ENCODE measurements at places on chromosomes 4 and X.

DNA sequence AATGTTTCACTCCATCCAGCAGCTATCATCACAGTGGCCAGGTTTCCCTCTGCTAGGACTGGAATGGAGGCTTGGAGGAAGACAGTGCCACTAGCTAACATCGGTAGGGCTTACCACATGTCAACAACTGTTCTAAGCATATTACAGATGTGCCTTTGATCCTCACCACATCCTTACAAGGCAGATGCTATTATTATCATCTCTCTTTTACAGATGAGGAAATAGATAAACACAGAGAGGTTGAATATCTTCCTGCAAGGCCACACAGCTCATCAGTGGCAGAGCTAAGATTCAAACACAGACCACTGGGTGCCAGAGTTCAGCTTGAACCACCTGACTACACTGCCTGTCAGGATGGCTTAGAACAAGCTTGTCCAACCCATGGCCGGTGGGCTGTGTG lies 47.4 kb downstream of the MAMLD1 start:
- no peak for DNase-seq

DNA sequence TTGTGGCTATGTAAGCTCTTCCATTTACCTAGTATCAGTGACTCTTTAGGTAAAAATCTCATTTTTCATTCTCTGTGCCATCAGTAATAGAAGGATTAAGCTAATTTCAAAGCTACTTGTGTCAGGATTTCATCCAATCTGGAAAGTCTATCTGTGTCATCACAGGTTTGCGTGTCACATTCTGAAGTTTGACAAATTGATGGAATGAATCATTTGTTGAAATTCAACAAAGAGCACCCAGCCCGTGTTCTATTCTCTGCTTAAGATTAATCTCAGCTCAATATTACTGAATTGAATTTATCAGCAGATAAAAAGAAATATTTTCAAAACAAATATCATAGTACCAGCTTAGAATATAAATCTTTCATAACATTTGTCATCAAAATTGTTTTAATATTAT lies 35.8 kb downstream of the LANCL3 start:
- DNase-seq, result no peak

DNA sequence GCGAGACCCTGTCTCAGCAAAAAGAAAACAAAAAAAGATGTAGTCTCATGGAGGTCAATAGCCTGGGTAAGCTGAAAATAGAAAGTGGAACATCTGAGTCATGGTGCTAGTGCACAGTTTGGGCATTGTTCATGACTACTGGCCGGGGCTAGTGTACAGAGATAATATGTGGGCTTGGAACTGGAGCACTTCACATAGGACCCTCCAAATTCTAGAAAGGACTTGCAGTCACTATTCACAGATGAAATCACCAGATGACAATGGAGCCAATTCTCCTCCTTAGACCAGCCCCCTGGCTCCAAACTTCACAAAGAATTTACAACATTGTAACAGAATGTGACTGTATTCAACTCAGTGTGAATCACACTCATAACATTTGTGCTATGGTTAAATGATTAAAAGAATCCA lies 367.8 kb upstream of the SLC7A11 start:
- no peak for DNase-seq

DNA sequence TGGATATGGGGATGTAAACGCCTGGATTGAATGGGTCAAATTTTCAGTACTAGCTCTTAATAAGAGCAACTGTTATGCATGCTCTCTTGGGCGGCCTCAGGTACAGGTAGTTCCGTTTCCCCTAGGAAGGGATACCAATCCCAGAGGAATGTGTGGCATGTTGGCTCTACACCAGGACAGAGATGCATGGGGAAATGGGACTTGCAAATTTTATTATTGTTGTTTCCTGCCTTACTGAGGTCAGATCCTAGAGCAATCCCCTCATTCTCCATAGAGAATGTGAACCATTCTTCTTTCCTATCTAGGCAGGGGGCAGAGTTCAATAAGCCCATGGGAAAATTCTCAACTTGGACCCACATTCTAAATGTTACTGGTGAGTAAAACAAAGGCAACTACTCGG lies 361.8 kb upstream of the FGF16 start:
- DNase-seq, result no peak

GRCh38 chr4:158209825-158210807 lies at the start of gene TMEM144:
Gene TMEM144, plus strand, starts transcription at chr4:158210486. Its CDS starts 2,182 bp downstream, at chr4:158212668.
- peak; percentile 50 for DNase-seq

GRCh38 chr4:145716200-145716599 lies 36.3 kb downstream of the C4orf51 start:
- no peak for DNase-seq

- DNase-seq, result no peak
Measured at GRCh38 chr4:112421911-112422310, 94.1 kb downstream of the NEUROG2 start.

DNA sequence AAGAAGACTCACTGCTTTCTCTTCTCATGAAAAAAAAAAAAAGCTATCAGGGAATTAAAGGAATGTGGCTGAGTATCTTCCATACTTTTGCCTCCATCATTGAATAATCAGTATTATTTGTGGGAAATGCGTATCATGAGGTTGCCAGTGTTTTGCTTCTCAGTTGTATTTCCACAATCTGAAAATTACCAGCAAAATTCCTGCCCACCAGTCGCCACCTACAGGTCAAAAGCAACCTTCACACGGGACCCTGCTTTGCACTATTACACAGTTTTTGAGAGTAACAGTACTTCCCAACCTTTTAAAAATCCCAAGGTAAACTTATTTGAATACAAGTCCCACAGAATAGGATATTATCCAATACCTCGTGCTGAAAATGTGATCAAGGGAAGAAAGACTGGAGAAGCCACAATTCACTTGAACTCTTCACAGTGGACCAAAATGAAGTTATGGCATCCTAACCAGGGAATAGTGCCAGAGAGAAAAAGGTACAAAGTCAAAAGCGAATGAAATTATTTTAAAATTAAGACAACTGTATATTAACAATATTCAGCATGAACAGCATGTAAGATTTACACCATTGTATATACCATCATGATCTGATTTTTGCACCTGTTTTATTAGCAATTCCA lies 30.4 kb downstream of the PGRMC1 start:
- peak; percentile 9 for DNase-seq

- no peak for DNase-seq
Measured at GRCh38 chr4:20679951-20680350, 20.3 kb upstream of the PACRGL start.

- DNase-seq, result no peak
Measured at GRCh38 chr4:170610434-170610833, 520.7 kb upstream of the AADAT start.

GRCh38 chr4:18366892-18367291 lies 345.3 kb upstream of the LCORL start:
- no peak for DNase-seq

DNA sequence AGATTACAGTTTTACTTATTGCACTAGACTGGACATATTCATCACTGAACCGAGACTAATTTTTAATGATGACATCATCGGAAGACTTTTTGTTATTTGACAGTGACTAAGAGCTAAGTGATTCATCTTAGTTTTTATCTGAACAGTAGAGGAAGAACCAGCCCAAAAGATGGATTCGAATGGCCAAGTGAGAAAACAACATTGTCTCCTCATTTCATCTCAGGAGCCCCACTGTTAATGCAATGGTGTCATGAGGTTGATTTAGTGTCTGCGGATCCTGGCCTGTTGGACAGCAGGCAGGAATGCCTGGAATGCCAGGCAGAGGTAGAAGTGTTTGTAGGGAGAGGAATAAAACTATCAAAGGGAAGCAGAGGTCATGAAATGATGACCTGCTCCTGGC lies 37.8 kb upstream of the HPF1 start:
- DNase-seq, result no peak

DNA sequence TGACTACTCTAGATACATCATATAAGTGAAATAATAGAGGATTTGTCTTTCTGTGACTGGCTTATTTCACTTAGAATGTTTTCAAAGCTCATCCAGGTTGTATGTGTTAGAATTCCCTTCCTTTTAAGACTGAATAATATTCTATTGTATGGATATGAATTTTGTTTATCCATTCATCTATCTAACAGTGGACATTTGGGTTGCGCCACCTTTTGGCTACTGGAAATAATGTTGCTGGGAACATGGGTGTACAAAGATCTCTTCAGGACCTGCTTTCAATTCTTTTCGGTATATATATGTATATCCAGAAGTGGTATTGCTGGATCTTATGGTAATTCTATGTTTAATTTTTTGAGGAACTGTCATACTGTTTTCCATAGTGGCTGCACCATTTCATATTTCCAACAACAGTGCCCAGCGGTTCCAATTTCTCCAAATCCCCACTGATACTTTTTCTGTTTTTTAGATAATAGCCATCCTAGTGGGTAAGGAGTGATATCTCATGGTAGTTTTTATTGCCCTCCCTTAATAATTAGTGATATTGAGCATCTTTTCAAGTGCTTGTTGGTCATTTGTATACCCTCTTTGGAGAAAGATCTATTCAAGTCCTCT lies 3.4 kb upstream of the SCD5 start:
- no peak for DNase-seq

DNA sequence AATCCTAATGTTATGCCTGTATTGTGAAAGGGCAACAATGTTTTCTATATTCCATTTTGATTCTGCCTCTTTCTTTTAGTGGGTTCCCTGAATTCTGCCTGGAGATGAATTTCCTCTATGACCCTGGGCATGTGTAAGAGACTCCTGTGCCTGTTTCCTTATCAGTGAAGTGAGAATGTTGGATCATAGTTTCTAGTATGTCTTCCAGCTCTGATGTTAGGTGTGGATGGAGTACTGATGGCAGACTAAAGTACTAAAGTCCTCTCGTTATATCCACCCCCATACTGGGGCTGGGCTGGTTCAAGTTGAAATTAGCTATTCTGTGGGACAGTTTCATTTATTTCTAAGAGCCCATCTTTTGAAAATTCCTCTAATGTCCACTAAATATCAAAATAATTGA lies 29.6 kb downstream of the PLAC1 start:
- no peak for DNase-seq

DNA sequence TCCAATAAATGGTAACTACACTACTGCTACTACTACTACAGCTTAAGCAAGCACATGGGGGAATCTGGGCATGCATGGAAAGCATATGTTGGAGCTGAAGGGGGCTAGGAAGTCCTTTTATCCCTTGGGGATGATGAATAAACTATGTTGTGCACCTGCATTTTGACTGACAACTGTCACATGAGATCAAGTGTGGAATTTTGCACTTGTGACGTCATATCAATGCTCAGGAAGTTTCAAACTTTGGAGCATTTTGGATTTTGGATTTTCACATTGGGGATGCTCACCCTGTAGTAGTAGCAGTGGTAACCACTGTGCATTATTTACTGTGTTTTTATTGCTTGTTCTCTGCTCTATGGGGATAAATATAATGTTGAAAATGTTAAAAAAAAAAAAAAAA lies 100.5 kb upstream of the SMAD1 start:
- DNase-seq, result no peak

DNA sequence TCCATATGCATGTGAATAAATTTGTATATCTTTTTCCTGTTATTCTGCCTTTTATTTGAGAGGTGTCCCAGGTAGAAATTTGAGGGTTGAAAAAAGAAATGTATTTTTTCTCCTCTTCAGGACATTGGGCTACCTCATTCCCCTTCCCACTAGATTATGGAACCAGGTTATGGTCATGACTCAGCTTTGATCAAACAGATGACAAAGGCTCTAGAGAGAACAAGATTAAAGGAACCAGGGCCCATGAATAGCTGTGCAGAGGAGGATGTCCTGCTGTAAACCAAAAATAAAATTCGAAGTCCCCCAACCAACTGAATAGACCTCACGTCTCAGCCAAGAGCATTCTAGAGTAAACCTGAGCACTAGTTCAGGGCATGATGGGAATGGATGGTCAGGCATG lies 313.2 kb downstream of the RAPGEF2 start:
- no peak for DNase-seq

DNA sequence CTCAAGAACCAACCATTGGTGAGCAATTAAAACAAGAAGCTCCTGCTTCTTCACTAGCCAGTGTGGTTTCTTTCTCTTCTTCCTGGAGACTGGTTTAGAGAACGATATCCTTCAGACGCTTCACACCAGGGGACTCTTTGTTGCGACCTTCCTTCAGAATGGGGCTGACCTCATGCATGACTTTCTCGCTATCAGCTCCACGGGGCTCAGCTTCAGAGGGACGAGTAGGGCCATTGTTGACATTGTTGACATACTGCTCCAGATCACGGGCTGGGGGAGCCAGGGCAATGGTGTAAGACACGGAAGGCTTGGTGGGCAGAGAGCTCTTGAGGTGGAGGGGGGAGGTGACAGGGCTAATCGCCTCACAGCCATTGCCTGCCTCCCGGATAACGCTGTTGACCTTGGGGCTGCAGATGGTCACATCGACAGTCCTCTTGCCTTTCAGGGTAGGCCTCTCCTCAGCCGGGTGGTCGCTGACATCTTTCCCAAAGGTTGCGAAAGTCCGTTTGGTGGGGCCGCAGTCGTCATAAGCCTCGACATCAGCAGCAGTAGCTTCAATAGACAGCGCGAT lies 113.8 kb downstream of the PCDH19 start:
- DNase-seq, result no peak

- no peak for DNase-seq
Measured at GRCh38 chrX:110042496-110042895, 39.6 kb downstream of the TMEM164 start.

DNA sequence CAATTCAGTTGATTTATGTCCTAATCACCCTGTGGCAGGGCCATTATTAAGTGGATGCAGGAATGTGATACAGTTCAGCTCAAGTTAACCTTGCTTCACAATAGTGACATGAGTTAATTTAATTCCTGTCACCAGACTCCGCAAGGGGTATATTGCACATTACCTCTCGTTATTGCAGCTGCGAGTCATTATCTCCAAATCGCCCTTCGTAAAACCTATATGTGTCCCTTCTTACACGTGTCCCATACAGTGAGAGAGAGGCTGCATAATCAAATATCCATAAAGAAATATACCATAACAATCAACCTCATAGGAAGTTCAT lies 369.9 kb upstream of the ANXA10 start:
- DNase-seq, result no peak

DNA sequence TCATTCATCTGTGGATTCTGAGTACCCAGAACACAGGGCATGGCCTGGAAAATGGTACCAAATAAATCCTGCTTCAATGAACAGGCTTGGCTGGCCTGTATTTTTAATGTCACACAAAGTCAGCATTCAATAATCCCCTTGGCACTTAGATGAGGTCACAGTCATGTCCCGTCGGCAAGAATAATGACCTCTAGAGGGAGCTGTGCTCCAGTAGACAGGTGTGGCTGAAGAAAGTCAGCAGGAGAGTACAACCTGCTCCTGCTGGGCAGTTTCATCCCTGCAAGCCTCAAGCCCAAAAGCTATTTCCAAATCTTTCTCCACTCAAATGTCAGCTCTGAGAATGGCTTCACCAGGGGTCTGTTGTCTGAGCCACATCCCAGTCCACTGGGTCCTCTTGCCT lies 404.0 kb upstream of the F9 start:
- DNase-seq, result no peak

GRCh38 chr4:68175562-68176155 lies 46.0 kb upstream of the TMPRSS11F start:
- DNase-seq, result no peak

- DNase-seq, result no peak
Measured at GRCh38 chr4:85681221-85681657, 206.3 kb downstream of the ARHGAP24 start.

GRCh38 chr4:106507440-106507839 lies 138.9 kb upstream of the GIMD1 start:
- no peak for DNase-seq
